ENCODE measurements at places on chromosomes 2 and 18.
A peak's percentile ranks its signal among the peaks of the same experiment; 100 is the strongest.

DNA sequence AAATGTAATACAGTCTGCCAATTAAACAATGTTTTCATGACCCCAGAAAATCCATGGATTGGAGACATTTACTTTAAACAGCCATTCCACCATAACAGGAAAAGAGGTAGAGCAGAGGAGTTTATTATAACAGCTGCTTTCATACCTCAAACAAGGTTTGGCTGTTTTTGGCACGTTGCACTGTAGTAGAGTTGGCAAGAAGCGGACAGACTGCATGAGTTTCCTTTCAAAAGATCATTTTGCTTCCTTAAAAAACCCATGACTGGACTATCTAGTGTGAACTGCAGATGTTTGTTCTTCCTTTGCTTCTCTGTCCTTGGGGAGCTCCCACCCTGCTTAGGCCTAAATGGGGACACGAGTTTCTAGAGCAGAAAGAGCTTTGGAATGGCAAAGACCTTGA is 108.5 kb upstream of the THOC1 start:
- no peak for DNase-seq

DNA sequence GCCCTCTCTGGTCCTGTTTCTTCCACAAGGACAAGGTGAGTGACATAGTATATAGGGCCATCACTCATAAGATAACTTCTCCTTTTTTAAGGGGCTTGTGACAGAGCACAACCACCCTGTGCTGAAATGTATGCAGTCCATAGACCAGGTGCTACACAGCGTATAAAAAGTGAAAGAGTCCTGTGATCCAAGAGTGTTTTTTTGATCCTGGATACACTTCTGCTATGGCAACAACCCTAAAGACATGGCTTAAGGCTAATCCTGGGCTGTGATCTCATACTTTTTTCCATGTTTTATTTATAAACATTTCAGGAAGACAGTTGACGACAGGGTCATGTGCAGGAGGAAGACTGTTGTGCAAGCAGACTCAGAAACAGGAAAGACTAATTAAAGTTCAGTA is 400.5 kb upstream of the TCF4 start:
- no peak for DNase-seq

- DNase-seq = no peak
Measured at GRCh38 chr2:218000136-218000535, 2.7 kb downstream of the TNS1 start.

DNA sequence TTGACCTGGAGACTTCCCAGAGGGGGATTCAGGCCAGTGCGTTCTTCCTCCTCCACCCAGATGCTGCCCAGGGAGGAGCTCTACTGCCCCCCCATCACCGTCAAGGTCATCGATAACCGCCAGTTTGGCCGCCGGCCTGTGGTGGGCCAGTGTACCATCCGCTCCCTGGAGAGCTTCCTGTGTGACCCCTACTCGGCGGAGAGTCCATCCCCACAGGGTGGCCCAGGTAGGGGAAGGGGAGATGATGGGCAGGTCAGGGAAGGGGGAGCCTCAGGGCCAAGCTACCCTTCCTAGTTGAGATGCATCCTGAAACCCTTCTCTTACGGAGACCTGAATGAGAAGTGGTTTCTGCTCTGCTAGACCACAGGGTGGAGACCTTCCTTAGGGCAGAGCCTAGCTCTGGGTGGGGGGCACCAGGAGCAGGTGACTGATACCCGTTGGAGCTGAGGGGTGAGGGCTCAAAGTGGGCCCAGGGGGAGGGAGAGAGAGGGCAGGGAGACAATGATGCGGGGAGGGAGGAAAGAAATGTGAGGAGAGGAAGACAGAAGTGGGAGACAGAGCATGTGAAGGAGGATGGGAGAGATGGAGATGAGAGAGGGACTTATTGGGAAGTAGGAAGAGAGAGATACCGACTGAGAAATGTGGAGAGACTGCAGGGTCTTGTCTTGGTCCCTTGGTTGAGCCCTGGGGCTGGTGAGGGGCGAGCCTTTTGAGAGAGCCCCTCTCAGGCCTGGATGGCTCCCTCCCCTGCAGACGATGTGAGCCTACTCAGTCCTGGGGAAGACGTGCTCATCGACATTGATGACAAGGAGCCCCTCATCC is 159.4 kb downstream of the DYSF start:
- no peak for DNase-seq

- no peak for DNase-seq
Measured at GRCh38 chr18:24027156-24027827, 12.7 kb downstream of the TTC39C start.

- no peak for DNase-seq
Measured at GRCh38 chr18:46899274-46899948, 17.9 kb downstream of the PIAS2 start.

DNA sequence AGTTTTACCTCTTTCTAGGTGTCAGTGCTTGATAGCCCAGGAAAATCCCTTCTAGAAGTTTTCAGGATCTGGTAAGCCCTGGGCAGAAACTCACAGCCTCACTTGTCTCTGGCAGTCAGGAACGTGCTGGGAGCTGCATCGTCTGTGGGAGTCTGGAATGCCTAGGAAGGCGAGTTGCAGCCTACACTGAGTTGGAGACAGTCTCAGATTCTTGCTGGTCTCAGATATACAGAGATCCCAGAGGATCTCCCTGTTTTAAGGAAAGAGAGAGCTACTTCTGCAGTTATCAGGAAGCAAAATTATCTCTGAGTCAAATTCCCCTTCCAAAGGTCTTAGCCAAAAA is 104.4 kb upstream of the CDC42EP3 start:
- DNase-seq = no peak

DNA sequence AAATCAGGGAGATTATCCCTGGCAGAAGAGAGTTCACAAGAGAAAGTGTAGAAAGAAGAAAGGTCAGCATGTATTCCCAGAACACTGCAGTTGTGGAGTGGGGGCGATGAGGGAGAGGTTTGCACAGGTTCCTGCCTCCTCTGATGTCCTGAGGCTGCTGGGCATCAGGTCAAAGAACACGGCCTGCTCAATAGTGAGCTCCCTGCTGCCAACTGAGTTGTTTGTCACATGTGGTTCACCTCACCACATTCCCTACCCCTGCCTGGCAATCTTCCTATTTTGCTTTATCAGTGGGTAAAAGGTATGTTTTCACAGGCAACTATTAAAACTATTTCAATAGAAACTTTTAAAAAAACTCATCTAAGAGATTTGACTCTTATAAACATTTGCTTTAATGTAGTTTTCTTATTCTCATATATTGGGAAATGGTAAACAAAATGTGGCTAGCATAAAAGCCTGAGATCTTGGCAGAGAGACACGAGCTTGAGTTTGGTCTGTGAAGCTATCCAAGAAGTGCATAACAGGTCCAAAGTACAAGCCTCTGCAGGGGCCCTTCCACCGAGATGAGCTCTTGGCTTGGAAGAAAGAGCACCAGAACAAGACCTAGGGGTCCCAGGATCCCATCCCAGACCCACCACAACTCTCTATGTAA is 123.9 kb upstream of the SRD5A2 start:
- no peak for DNase-seq

DNA sequence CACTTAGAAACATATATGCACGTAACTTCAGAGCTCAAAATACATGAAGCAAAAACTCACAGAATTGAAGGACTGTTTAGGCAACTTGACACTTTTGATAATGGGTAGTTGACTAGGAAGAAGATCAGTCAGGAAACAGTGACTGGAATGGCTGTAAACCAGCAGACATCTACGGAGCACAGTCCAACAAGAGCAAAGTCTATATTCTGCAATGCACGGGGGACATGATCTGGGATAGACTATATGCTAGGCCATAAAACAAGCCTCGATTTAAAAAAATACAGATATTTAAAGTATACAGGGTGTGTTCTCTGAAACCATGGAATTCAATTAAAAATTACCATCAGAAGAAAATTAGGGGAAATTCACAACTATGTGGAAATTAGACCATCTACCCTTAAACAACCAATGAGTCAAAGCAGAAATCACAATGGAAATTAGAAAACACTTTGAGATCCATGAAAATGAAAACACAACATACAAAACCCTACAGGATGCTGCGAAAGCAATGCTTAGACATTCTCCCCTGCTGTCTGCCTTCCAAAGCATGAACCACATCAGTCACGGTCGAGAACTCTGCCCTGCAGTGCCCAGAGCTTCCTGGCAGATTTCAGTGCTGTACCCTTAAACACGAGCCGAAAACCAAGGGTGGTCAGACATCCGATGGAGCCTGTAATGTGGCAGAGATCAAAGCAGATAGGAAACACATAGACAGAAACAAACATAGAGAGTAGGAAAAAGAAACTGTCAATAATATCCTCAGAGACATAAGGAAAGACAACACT is 651.9 kb upstream of the HS6ST1 start:
- no peak for DNase-seq

- no peak for DNase-seq
Measured at GRCh38 chr2:217069263-217070042, 209.6 kb upstream of the TNP1 start.

- DNase-seq = no peak
Measured at GRCh38 chr2:210540471-210540870, 15.9 kb upstream of the CPS1 start.

DNA sequence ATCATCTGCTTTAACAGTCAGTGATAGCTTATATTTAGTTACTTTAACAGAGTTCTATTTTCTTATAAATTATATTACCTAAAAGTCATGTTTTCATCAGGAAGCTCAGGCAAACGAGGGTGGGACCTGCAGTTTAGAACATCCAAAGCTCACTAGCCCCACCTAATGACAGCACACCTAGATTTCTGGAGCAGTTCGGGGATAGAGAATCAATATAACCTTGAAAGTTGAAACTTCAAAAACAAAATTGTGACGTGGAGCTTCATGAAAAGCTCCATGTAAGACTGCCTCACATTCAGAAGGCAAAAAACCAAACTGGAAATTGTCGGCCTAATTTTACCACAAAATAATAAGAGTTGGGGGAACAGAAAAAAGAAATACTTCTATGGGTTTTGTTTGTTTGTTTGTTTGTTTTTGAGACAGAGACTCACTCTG is 185.9 kb upstream of the CCDC150 start:
- DNase-seq = peak; percentile 27

- DNase-seq = no peak
Measured at GRCh38 chr2:53438100-53438499, 329.5 kb upstream of the CHAC2 start.

DNA sequence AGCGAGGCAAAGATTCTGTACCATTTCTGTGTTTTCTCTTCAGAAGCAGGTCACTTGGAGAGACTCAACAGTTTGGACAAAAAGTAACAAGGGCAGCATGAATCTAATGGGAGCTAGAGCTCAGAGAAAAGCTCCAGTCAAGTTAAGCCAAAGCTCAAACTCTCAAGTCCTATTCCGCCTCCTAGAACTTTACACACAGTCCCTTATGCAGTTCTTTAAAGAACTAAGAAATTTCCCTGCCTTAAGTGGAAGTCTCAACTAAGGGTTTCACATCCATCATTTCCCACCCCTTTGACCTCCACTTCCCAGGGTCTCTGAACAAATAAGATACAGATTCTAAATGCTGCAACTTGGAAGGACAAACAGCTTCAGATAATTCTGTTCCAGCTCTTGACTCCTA is 121.3 kb upstream of the RNU4ATAC start:
- no peak for DNase-seq

GRCh38 chr2:181586569-181587081 is 70.3 kb downstream of the CERKL start:
- no peak for DNase-seq

GRCh38 chr2:86783615-86784339 is 6.9 kb downstream of the CD8A start:
- no peak for DNase-seq

- DNase-seq = no peak
Measured at GRCh38 chr2:136375017-136375901, 257.3 kb upstream of the CXCR4 start.

DNA sequence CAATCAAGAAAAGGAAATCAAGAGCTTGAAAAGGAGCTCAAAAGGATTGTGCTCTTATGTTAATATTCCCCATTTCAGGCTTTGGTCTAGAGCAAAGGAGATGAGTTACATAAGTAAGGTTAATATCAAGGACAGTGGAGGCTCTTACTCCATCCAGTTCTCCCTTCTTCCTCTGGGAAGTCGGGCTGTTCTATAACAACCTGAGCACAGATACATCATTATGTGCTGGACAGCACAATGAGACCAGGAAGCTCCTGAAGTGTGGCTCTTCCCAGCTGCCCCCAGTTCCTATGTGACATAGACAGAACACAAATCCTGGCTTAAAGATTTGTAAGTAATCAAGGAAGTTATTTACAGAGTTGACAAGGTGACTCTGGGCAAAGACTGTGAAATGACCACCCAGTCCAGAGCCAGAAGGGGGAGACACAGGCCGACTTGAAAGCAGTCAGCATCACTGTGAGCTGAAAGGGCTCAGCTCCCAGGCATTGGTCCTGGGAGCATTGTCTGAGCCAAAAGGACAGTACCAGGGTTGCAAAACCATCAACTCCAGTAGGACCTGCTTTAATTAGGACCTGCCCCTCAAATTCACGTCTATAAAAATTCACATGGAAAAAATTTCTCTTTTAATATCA is 917.6 kb upstream of the ACVR2A start:
- DNase-seq = no peak

DNA sequence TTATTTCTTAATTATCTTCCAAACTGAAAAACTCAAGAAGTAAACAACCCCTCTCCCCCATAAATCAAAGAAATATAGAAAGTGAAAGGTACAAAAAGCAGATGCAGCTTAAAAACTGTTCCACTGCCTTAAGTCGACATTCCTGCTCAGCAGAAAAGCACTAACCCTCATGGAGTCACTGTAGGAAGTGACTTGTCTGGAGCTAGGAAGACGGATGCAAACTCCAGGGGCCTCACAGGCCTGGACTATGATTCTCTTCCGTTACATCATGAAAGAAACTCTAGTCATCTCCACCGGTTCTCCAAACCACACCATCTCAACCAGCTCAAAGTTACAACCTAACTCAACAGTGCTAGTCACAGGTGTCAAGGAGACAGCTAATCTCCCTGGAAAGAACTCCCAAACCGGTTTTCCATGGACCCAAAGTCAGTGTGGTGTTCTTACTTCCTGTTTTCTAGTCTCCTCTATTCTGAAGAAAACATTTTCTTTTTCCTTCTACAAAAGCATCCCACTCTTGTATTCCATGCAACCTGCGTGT is 128.4 kb downstream of the PIEZO2 start:
- no peak for DNase-seq

GRCh38 chr18:75264195-75264594 is 53.6 kb downstream of the TSHZ1 start:
- DNase-seq = no peak

GRCh38 chr2:33116799-33117198 is 170.0 kb downstream of the LTBP1 start:
- no peak for DNase-seq

DNA sequence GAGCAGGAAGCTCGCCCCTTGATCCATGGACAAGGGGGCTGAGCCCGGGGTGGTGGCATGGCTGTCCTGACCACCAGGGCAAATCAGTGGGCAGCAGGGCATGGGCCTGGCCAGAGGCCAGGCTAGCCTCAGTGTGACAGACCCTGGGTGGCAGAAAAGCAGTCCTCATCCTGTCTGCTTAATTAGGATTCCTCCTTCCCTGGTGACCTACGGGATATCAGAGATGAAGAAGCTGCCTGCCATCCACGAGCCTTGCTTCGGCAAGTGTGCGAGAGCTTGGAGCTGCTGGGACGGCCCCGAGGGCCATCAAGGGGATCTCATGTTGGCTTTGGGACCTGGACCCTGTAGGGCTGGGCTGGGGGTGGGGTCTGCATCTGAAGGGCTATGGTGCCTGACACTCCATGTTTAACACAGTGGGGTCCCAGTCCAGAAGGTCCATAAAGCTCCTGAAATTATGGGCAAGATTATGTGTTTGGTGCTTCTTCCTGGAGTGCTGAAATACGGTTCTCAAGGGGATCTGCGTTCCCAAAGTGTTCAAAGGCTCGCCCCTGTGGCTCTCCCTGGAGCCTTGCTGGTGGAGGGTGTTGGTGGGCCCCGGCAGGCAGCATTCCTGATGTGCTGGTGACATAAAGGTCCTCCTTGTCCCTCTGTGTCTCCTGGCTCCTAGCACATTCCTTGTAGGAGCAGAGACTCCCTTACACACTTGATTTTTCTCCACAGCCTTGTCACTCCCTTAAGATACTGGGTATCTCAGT is 52.6 kb downstream of the KCNIP3 start:
- no peak for DNase-seq

Data from activated naive CD4-positive, alpha-beta T cell treated with anti-CD3 and anti-CD28 coated beads, Interleukin-2, amount 50 U/mL, for 16 hours (primary cell).